T-helper 17 cell (primary cell): ENCODE measurements at places on chromosomes 2 and 18.

DNA sequence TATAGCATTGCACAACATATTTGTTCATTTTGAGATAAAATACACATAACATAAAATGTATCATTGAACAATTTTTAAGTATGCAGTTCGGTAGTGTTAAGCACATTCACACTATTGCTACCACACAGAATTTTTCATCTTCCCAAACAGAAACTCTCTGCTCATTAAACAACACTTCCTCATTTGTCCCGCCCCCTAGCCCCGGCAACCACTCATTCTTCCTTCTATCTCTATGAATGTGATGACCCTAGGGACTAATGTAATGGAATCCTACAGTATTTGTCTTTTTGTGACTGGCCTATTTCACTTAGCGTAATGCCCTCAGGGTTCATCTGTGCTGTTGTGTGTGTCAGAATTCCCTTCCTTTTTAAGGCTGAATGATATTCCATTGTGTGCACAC lies 95.4 kb downstream of the TSHZ1 start:
- H3K4me1 ChIP-seq: no peaks in the 10 kb centered on the region
- no peak overlapping the region for H3K4me3 ChIP-seq
- DNase-seq: no peak
- H3K27me3 ChIP-seq: no peaks in the 10 kb centered on the region
- H3K36me3 ChIP-seq: peaks cover 3% of the 10 kb centered on the region

- peaks cover 2% of the 10 kb centered on the region for H3K4me1 ChIP-seq
- H3K4me3 ChIP-seq: no peak overlapping the region
- no peak overlapping the region for H3K27ac ChIP-seq
Measured at GRCh38 chr2:202944408-202944807, 32.3 kb downstream of the CARF start.

DNA sequence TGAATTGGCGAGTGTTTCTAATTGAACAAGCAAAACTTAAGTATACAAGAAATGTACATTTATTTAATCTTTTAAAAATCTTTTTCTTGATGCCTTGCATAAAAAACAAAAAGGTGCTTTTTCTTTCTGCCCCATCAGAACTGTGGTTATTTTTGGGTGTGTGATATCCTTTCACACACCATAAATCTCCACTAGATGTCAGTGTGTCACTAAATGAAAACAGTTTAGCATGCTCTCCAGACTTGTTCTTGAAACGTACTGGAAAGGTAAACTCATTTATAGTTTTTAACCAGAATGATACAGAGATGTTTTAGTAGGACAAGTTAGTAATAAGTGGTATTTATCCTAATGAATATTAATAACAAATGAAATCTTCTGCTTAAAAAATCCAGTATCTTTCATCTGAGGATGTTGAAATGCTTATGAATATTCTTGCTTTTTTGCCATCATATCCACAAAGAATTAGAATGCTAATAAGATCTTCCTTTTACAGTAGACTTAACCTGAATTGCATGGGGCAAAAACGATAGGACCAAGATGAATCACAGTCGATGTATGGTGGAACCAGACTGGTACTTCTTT lies 96.8 kb downstream of the UBE2E3 start:
- H3K4me3 ChIP-seq: no peak overlapping the region
- DNase-seq: no peak
- peak overlapping the region; percentile 24 for H3K27ac ChIP-seq
- peaks cover 5% of the 10 kb centered on the region for H3K4me1 ChIP-seq
- peaks cover 9% of the 10 kb centered on the region for H3K27me3 ChIP-seq
- no peaks in the 10 kb centered on the region for H3K36me3 ChIP-seq

- H3K4me1 ChIP-seq: no peaks in the 10 kb centered on the region
- no peak overlapping the region for H3K27ac ChIP-seq
- H3K36me3 ChIP-seq: no peaks in the 10 kb centered on the region
- DNase-seq: no peak
Measured at GRCh38 chr2:78839259-78839658, 186.2 kb upstream of the REG3G start.

DNA sequence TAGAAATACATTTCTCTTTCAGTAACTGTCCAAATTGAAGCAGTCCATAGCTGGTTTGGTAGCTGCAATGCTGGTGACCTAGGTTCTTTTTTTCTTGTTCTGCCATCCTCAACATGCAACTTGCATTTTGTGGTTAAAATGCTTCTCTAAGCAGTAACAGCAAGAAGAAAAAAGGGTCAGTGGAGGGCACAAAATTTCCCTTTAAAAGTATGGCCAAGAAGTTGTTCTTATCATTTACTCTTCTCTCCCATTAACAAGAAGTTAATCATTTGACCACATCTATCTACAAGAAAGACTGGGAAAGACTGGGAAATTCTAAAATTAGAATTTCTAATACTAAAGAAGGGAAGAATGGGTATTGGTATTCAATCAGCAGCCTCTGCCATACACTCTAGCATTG lies 569.9 kb downstream of the CPS1 start:
- H3K4me1 ChIP-seq: no peaks in the 10 kb centered on the region
- no peak overlapping the region for H3K4me3 ChIP-seq
- H3K27ac ChIP-seq: no peak overlapping the region
- H3K36me3 ChIP-seq: no peaks in the 10 kb centered on the region
- H3K27me3 ChIP-seq: no peaks in the 10 kb centered on the region
- DNase-seq: no peak

GRCh38 chr2:36963106-36963505 lies 3.2 kb downstream of the STRN start:
- peak overlapping the region; percentile 59 for H3K4me3 ChIP-seq
- no peak for DNase-seq
- no peaks in the 10 kb centered on the region for H3K27me3 ChIP-seq
- peaks cover 8% of the 10 kb centered on the region for H3K36me3 ChIP-seq
- H3K27ac ChIP-seq: peak overlapping the region; percentile 91

DNA sequence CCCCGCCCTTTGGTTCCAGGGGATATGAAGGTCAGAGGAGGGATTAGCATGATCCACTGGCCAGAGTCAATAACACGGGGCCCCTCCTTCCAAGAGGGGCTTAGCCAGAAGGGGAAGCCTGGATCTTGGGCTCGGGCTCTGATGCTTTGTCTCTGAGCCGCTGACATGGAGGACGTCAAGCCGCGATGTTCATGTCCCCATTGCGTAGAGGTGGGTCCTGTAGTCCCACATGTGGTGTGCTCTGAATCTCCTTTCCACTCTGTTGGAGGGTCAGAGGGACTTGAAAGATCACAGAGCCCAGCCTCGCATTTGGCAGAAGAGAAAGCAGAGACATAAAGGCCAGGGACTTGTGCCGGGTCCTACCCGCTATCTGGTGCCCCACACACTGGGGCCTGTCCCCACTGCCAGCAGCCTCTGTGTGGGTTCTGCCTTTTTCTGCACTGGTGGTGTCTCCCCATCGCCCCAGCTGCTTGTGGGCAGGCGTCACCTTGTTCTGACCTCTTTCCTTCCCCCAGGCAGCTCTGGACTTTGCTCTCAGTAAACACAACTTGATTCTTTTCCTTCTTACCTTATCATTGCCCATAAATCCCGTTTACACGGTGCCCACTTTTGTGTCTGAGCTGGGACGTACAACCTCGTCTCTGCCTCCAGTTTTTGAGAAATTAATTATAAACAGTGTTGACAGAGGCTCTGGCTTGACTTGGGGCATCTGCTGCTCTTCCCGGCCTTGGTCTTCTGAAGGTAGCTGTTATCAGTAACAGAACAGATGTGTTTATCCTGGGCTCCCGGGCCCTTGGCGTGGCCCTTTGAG lies 48.8 kb downstream of the SH3BP4 start:
- no peaks in the 10 kb centered on the region for H3K4me1 ChIP-seq
- peaks cover 6% of the 10 kb centered on the region for H3K27me3 ChIP-seq
- no peaks in the 10 kb centered on the region for H3K36me3 ChIP-seq
- H3K4me3 ChIP-seq: no peak overlapping the region

- H3K4me1 ChIP-seq: peaks cover 17% of the 10 kb centered on the region
- H3K4me3 ChIP-seq: no peak overlapping the region
Measured at GRCh38 chr2:65037178-65037577, 19.0 kb upstream of the CEP68 start.

GRCh38 chr2:195498839-195499490 lies 158.1 kb upstream of the SLC39A10 start:
- no peak for DNase-seq
- no peaks in the 10 kb centered on the region for H3K27me3 ChIP-seq
- no peaks in the 10 kb centered on the region for H3K36me3 ChIP-seq
- no peak overlapping the region for H3K27ac ChIP-seq
- no peak overlapping the region for H3K4me3 ChIP-seq

- DNase-seq: peak; percentile 51
- H3K36me3 ChIP-seq: no peaks in the 10 kb centered on the region
- peak overlapping the region; percentile 64 for H3K4me3 ChIP-seq
Measured at GRCh38 chr2:234288974-234289455, 207.9 kb downstream of the ARL4C start.

GRCh38 chr2:19158896-19159295 lies 199.5 kb downstream of the OSR1 start:
- no peaks in the 10 kb centered on the region for H3K36me3 ChIP-seq
- H3K27ac ChIP-seq: no peak overlapping the region
- DNase-seq: no peak
- no peaks in the 10 kb centered on the region for H3K4me1 ChIP-seq

DNA sequence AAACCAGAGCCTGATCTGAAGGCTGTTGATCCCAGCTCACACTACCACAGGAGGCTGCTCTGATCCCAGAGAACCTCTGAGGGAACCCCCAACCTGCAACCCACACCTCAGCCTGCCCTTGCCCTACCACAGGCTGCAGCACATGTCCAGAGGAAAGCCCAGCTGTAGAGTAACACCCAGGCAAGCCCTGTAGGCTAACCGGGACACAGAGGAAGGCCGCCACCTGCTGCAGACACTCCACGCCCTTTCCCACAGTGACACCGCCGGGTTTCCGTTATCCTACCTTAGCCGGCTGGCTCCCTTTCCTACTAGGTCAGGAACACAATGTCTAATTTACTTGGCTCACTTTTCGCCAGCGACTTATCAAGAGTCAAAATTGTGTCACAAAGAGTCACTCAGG lies 266.7 kb upstream of the KLHL29 start:
- H3K27ac ChIP-seq: no peak overlapping the region
- no peak for DNase-seq
- no peaks in the 10 kb centered on the region for H3K27me3 ChIP-seq
- H3K4me1 ChIP-seq: no peaks in the 10 kb centered on the region

GRCh38 chr2:120394764-120395163 lies 48.8 kb downstream of the INHBB start:
- H3K36me3 ChIP-seq: peaks cover 2% of the 10 kb centered on the region
- peaks cover 21% of the 10 kb centered on the region for H3K27me3 ChIP-seq
- H3K4me1 ChIP-seq: peaks cover 2% of the 10 kb centered on the region
- H3K4me3 ChIP-seq: no peak overlapping the region

DNA sequence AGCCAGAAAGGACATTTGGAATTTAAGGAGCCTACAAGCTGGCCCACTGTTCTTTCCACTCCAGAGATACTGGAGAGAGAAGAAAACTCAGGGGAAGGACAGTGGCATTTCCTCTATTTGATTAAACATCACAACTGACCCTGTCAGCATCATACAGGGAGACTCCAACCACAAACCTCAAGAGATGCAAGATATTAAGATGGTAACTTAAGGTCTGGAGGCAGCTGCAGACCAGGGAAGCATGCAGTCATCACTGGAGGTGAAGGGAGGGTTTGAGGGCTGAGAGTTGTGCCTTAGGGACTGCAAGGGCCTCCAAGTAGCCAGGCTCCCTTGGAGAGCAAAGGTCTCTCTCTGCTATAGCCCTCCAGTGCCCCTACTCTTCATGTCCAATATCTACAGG lies 67.4 kb downstream of the RNF152 start:
- H3K27ac ChIP-seq: no peak overlapping the region
- peaks cover 3% of the 10 kb centered on the region for H3K4me1 ChIP-seq
- DNase-seq: no peak
- H3K36me3 ChIP-seq: no peaks in the 10 kb centered on the region

DNA sequence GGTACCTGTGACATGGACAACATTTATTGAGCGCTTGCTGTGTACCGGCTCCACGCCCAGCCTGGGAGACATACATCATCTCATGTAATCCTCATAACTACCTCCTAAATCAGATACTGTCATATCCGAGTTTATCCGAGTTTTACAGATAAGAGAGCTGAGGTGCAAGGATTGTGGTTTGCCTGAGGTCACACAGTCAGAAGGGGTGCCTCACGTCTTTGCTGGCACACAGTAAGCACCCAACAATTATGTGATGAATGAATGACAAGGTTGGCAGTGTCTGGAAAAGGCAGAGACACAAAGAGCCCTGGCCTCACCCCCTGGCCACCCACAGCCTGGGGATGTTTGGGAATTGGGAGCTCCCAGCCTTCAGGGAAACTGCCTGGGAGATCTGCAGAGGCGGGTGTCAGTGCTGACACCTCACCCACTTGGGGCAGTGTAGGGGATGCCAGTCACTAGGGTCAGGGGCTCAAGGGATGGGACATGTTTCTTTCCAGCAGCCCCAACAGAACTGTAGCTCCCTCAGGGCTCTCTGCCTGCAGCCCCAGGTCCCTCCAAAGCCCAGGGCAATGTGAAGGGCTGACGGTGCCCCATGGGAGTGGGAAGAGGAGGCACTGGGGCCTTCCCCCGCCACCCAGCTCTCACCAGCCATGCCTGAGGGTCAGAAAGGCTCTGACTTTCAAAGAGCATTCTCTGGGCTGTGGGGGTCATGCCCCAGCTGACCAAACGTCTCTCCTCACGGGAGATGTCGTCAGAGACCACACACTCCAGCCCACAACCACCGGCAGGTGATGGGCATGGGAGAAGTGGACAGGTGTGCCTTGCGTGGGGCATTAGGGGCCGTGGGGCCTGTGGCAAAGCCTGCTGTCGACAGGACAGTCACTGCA lies 157.5 kb downstream of the ZFP36L2 start:
- no peak overlapping the region for H3K27ac ChIP-seq
- DNase-seq: no peak
- H3K4me3 ChIP-seq: no peak overlapping the region
- no peaks in the 10 kb centered on the region for H3K27me3 ChIP-seq
- H3K4me1 ChIP-seq: peaks cover 3% of the 10 kb centered on the region
- no peaks in the 10 kb centered on the region for H3K36me3 ChIP-seq

DNA sequence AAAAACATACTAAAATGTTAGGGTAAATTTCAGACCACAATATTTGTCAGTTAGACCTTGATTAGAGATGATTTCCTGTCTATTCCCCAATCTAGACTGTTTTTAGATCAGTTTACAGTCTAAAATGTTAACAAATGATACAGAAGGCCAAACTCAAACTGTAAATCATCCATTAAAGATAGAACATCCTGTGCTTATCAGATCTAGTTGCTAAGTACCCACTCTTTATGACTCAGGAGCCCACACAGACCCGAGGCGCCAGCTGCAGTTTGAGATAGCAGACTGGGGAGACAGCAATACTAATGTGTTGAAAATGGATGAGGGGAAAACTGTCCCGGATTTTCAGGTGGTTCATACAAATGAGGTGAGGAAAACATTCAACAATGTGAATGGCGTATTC lies 113.3 kb downstream of the SCG2 start:
- no peaks in the 10 kb centered on the region for H3K27me3 ChIP-seq
- H3K4me3 ChIP-seq: no peak overlapping the region
- no peaks in the 10 kb centered on the region for H3K4me1 ChIP-seq
- no peak overlapping the region for H3K27ac ChIP-seq

GRCh38 chr2:47388888-47389287 lies 14.1 kb upstream of the MSH2 start:
- H3K4me3 ChIP-seq: no peak overlapping the region
- H3K27ac ChIP-seq: no peak overlapping the region
- no peak for DNase-seq
